ENCODE measurements at places on chromosomes 7 and 10.
A peak's percentile ranks its signal among the peaks of the same experiment; 100 is the strongest.

- no peak for DNase-seq
Observed at GRCh38 chr7:88387368-88387767, 80.7 kb upstream of the STEAP4 start.

DNA sequence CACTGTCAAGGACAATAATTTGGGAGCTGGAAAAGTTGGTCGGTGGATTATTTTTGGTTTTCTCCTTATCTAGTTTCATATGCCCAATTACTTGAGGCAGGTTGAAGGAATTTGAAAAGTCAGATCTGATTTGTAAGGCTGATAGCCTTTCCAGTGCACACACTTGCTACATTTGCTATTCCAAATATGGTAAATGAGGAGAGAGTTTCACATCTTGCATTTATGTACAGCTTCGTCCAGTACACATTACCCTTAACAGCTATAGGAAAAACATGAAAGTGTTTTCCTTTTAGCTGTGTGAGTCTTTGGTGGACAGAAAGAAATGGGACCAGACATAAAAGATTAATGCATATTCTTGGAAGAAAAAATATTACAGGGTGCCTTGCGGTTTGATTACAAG, 201.8 kb downstream of the CELF2 start:
- no peak for DNase-seq

- no peak for DNase-seq
Observed at GRCh38 chr7:1300636-1301035, 68.0 kb downstream of the UNCX start.

- peak; percentile 80 for DNase-seq
Observed at GRCh38 chr10:31031558-31032257, at the start of gene ZNF438. Gene ZNF438, minus strand, starts transcription at chr10:31031865. Its CDS starts 154,831 bp downstream, at chr10:30877034.

GRCh38 chr10:78657163-78657861, 411.5 kb upstream of the ZMIZ1 start:
- peak; percentile 39 for DNase-seq

GRCh38 chr7:128672927-128673517, 930 bp downstream of the GARIN1A start:
- no peak for DNase-seq

DNA sequence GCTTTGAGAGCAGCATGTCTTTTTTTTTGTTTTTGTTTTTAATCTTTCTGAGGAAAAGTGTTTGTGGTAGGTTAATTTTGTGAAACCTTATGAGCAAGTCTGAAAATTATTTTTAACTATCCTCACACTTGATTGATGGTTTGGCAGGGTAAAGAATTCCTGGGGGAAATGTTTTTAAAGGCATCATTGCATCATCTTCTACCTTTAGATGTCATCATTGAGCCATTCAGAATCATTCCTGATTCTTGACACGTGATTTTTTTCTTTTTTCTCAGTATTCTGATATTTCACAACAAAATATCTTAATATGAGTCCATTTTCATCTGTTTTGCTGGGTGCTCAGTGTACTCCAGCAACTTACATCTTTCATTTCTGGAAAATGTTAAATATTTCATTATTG, 28.3 kb downstream of the PALS2 start:
- DNase-seq: no peak

DNA sequence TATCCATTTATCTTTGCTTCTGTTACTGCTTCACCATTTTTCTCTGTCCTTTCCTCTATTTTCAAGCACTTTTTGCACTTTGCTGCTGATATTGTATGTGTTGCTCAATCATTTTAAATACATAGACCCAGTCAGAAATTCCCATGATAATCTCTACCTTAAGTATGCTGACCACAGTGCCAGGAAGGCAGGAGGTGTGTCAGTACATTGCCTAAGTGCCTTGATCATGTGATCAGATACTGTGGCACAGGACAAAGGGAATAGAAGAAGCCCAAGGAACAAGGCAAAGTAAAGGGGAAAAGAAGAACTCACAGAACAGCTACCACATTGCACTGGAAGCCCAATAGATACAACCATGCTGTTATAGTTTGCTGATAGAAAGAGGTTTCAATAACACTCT, 53.7 kb upstream of the CD36 start:
- DNase-seq: no peak

GRCh38 chr7:25385506-25386136, 157.3 kb upstream of the NPVF start:
- no peak for DNase-seq

- no peak for DNase-seq
Observed at GRCh38 chr10:43212043-43212721, 54.7 kb downstream of the RASGEF1A start.

All from activated naive CD8-positive, alpha-beta T cell treated with anti-CD3 and anti-CD28 coated beads, Interleukin-2, amount 50 U/mL, for 16 hours (primary cell).